ENCODE measurements at places on chromosomes 7 and 10.

DNA sequence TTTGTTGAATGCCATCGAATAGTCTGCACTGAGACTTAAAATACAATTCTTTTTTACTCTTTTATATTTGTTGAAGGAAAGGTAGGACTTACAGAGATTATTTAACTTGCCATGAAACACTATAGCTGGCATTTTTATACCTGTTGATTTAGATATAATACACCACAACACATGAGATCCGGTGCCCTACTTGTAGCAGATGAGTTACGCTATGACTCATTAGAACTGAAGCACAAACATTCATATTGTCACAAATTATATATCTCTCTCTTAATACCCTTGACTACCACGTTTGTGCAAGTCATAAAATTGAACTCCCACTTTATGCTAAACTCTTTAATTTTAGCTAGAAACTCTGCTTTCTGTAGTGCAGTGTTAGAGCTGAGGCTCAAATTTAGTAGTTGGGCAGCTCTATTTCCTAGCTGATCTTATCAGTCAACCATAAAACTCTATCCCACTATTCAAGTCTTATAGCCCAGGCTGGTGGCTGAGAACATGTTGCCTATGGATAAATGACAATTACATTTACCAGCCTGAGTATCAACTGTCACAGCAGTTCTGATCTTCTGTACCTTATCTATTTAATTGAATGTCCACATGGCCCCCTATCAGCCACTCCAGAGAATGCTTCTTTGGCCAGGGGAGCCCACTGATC lies 137.4 kb upstream of the SEMA3D start:
- DNase-seq = no peak

GRCh38 chr10:27541796-27542729 lies 38.0 kb downstream of the RAB18 start:
- DNase-seq = no peak

DNA sequence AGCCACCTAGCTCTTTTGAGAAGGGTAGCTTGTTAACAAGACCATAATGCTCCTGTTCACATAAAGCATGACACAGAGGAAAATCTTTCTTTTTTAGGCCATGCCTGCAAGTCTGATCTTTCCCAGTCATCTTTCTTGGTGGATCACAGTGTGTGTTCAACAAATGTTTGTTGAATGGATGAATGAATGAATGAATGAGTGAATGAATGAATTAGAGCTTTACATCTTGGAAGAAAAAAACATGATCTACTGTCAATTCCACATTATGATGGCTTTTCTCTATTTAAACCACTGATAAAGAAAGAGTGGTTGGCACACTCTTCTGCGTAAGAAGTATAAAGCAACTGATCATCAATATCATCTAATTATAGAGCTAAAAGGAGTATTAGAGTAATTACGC lies 148.7 kb downstream of the CCDC71L start:
- DNase-seq = no peak

DNA sequence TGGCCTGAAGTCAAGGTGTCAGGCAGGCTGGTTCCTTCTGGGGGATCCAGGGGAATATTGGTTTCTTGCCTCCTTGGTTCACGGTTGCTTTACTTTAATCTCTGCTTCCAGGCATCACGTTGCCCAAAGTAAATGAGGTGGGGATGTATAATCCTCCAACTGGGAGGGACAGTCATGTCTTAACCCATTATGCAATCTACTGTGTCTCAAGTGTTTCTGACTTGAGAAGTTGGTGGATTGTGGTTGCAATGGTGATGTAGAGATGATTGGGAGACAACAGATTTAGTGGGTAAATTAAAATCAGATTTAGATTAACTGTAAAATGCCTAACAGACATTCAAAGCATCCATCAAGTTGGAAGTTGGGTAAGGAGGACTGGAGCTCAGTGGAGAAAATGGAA lies 32.7 kb downstream of the TBXAS1 start:
- no peak for DNase-seq

DNA sequence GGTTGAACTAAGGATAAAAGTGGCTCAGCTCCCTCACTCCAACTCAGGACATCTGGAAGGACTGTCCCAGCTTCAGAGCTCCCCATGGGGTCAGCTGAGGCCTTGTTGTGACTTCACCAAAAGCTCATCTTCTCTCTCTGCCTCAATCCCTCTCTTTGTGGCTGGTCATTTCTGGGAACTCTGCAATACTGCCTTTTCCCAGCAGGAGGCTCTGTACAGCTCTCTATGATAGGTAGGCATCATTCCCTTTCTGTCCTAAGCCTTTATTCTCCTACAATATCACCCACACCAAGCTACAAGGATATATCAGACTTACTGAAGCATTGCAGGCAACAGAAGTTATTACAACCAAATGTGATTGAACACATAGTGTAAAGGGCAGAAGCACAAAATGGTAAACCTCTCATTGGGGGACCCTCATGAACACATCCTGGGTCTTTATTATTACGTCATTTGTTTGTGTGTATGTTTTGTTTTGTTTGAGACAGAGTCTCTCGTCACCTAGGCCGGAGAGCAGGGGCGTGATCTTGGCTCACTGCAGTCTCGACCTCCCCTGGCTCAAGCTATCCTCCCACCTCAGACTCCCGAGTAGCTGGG lies 36.7 kb upstream of the PRPS1L1 start:
- no peak for DNase-seq

DNA sequence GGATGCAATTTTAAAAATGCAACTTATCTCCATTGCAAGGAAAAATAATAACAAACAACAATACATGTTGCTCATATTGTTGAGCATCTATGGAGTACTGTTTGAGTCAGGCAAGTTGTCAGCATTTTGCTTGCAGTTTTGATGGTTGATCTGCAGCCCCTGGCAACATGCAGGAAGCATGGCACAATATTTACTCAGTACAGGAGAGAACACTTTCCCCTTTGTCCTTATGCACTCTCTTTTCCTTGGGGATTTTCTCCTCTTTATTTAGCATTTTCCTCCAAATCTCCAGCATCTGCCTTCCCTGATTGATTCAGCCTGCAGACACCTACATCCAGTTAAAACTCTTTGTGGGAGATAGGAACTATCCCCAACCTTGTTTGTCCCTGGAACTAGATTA lies 620.5 kb upstream of the LRRN3 start:
- DNase-seq = no peak

- DNase-seq = peak; percentile 32
These were observed 44.6 kb upstream of the RSBN1L start for GRCh38 chr7:77651575-77652162.

GRCh38 chr10:133035952-133036351 lies 51.8 kb upstream of the ADGRA1 start:
- DNase-seq = no peak

DNA sequence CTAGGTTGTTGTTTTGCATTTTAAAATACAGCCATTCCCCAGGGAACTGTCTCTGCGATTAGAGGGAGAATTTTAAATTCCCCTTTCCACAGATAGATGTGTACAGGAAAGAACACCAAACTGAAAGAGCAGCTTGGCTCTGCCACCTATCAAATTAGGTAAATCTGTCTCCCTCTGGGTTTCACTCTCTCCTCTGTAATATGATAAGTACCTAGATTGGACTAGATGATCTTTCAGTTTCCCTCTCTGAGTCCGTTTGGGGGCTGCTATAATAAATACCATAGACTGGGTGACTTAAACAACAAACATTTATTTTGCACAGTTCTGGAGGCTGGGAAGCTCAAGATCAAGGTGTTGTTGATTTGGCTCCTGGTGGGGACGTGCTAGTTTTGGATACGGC lies 186.0 kb downstream of the KIF20B start:
- DNase-seq = no peak

- DNase-seq = no peak
These were observed 68.6 kb upstream of the SEM1 start for GRCh38 chr7:96778263-96778662.

GRCh38 chr7:44470135-44470479 lies 20.4 kb downstream of the NUDCD3 start:
- DNase-seq = no peak

DNA sequence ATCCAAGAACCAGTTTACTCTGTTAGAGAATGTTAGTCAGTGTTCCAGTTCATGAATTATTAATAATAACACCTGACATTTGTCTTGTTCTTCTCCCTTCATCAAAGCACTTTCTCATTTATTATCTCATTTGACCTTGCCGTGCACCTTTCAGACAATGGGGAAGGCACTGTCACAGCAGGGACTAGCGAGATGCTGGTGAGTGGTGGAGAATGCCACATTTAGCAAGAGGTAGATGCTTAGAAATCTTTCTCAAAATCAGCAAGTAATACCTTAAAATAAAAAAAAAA lies 34.2 kb upstream of the XRCC2 start:
- DNase-seq = no peak

DNA sequence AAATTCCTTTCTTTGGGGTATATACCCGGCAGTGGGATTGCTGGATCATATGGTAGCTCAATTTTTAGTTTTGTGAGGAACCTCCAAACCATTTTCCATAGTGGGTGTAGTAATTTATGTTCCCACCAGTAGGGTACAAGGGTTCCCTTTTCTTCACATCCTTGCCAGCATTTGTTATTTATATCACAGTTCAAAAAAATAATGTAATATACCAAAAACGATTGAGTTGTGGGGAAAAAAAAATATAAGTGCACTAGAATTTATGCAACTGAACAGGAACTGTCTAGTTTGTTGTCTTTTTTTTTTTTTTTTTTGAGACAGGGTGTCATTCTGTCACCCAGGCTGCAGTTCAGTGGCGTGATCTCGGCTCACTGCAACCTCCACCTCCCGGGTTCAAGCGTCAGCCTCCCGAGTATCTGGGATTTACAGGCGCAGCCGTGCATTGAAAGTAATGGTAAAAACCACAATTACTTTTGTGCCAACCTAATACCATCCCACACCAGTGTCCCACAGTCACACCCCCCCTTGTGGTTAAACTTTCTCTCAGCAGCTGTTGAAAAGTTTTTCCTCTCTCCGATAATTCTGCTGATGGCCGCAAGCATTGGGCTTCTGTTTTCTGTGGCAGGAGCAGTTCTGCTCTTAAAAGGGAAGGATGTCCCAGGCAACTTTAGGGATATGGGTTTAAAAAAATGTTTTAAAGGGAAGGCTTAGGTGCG lies 6.8 kb upstream of the LAT2 start:
- no peak for DNase-seq

DNA sequence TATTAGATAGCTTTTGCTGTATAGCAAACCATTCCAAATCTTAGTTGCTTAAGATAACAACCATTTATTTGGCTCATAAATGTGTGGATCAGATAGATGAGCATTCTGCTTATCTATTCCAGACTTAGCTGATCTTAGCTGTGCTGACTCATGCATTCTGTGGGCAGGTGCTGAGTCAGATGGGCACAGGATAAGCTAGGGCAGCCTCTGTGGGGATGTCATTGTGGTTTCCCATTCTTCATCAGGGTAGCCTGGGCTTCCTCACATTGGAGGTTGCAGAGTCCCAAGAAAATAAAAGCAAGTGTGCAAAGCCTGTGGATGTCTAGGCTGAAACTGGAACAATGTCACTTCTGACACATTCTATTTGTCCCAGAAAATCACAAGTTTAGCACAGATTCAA lies 917.0 kb downstream of the TYW1 start:
- no peak for DNase-seq

- no peak for DNase-seq
These were observed 89.8 kb downstream of the KIAA1549 start for GRCh38 chr7:138891446-138891810.

GRCh38 chr7:96636342-96636860 lies 73.2 kb downstream of the SEM1 start:
- no peak for DNase-seq

DNA sequence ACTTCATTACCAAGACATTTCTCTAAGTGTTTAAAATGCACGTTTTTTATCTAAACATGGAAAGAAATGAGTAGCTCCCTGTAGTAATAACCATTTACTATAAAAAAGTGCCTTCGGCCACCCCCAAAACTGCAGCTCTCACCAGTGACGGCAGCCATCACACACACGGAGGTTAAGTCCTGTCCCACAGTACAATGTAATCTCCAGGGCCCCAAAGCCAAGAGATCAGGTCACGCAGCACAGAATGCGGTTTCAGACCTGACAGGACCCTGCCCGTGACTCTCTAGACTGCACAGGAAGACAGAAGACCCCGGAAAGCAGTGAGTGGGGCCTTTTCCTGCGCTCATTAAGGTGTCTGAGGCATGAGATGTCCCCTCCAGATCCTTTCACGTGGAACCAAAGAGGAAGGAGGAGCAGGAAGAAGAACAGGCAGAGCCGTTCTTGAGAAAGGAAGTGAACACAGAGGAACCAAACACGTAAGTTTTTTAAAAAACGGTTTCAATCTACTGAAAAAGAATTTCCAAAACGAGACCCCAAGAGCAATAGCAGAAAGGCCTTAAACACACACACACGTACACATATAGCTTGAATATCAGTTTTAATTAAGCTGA lies 125.7 kb downstream of the ZMYND11 start:
- DNase-seq = no peak

GRCh38 chr10:106981452-106982075 lies 182.9 kb downstream of the SORCS1 start:
- no peak for DNase-seq

DNA sequence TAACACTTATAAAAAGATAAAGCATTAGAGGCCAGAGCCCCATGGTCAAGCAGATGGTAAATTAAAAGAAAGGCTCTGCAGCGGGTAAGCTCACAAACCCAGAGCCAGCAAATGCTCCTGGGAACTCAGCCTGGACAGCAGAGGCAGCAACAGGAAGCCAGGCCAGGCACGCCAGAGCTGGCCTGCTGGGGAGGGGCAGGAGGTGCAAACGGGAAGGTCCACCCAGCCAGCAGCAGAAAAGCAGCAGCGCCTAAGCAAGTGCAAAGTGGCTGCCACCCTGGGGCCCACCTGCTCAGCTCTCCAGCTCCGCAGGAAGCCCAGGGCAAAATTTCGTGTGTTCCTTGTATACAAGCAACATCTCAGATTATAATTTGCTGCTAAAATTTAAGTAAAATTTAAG lies 82.7 kb upstream of the GPR22 start:
- no peak for DNase-seq

GRCh38 chr7:157150882-157151281 lies 12.2 kb downstream of the UBE3C start:
- DNase-seq = no peak

GRCh38 chr10:404346-404745 lies 269.1 kb downstream of the ZMYND11 start:
- no peak for DNase-seq

DNA sequence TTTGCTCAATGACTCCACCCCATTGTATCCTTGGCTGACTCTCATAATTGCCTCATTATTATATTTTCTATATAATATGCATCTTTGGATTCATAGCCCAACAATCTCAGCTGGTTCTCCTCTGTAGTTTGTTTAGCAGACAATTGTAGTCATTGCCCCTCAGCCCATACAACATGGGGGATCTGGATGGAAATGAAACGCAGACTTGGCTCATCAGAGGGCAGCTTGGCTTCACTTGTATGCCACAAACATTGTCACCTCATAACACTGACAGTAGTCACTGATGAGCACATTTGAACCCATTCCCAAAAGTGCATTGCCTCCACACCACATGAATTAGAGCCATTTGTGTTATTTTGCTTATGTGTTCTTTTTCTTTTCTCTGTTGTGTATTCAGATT lies 963.8 kb downstream of the LRMDA start:
- DNase-seq = no peak

- no peak for DNase-seq
These were observed 502.7 kb upstream of the PODXL start for GRCh38 chr7:132059141-132059540.

All from GM19239 (cell line).